ENCODE measurements at places on chromosomes 5 and 9.

DNA sequence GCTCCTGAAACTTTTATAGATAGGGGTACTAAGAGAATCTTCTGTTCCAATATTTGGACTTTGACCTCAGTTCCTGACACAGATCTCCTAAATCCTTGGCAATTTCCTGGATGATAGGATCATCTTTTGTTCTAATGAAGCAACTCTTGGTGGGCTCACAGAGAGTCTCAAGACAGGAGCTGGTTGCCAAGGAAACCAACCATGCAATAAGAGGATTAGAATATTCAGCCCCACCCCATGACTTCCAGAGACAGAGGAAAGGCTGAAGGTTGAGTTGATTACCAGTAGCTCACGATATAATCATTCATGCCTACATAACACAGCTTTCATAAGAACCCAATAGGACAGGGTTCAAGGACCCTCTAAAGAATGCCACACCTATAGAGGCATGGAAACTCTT lies 2050.2 kb upstream of the CDH6 start:
- no peak for DNase-seq

DNA sequence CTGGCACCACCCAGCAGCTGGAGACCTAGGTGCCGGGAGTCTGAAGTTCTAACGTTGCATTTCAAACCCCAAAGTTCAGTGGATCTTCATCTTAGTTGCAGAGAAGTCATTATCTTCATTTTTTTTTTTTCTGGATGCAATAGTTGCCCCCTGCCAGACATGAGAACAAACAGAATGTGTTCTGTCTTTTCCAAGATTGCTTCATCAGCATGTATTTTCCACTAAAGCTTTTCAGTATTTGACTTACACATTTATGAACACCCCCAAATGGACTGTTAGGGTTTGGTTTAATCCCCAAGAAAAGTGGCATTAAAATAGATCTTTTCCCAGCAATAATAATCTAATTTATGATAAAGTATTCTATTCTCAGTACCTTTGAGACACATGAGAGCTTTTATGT lies 135.2 kb upstream of the OSMR start:
- DNase-seq, result no peak

DNA sequence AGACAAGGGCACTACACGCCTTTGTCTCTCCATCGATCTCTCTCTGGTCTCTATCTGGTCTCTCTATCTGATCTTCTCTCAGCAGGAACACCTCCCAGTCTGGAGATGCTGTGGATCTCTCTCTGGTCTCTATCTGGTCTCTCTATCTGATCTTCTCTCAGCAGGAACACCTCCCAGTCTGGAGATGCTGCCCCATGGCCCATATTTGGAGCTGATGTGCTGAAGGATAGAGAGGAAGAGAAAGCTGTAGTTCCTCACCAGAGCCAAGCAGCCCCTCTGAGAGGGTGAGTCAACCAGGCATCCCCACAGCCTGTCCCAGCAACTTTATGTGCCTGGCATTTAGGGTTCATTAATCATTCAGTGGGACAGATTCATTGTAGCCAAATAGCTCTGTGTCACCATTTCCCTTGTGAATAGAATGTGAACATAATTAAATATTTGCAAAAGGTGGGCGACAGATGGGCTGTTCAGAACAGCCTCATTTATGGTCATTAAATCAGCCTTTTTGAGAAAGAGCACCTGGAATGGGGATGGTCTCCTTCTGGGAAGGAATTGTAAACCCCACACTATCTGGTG lies 189.3 kb upstream of the MAST4 start:
- DNase-seq, result no peak

GRCh38 chr5:665541-665955 lies 27.6 kb downstream of the TPPP start:
- no peak for DNase-seq

- DNase-seq, result no peak
Measured at GRCh38 chr5:73823508-73823925, 197.5 kb downstream of the ARHGEF28 start.

DNA sequence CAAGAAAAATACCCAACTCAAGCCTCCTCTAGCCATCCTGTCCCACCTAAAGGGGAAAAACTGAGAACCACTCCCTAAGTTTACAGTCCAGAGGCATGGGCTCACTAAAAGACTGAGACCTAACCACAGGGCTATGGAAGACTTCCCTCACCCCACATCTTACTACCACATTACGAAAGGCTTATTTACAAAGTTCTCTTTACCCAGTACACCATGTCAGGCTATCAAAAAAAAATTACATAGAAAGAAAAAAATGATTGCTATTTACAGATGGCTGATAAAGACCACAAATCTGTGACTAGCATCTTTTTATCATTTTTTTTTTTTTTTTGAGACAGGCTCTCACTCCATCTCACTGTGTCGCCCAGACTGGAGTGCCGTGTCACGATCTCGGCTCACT lies 69.7 kb upstream of the TNPO1 start:
- DNase-seq, result no peak

GRCh38 chr9:87581513-87581912 lies 83.8 kb downstream of the DAPK1 start:
- DNase-seq, result no peak

DNA sequence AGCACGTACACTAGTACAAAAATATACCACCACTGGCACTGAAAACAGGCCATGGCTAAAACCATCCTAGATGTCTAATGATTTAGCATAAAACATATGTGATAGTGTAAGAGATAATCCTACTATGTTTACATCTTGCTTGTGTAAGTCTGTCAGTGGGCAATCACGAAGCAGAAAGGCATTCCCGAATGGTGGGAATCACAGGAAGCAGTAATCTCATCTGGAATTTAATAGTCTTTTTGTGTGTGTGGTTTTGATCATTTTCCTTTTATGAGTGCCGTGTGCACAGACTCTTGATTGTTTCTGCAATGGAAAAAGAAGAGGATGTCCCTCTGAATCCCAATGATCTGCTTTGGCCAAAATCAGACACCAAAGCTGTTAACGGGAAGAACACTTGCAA lies 200.5 kb downstream of the EBF1 start:
- no peak for DNase-seq

- no peak for DNase-seq
Measured at GRCh38 chr5:58543723-58544122, 39.2 kb upstream of the RAB3C start.

DNA sequence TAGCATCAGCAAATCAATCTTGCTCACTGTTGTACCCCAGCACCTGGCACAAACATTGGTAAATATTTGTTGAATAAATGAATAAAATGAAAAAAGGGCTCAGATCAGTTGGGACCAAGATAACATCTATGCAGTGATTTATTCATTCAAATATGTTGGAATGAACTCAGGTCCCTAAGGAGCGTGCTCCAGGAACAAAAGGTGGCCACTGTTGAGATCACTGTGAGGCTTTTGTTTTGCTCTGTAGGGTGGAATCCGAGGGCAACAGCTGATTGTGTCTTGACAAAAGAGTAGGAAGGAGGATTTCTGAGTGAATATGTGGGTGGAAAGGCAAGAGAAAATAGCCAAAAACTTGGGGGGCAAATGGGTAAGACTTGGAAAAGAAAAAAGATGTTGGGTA lies 89.7 kb downstream of the PPP2R2B start:
- no peak for DNase-seq

DNA sequence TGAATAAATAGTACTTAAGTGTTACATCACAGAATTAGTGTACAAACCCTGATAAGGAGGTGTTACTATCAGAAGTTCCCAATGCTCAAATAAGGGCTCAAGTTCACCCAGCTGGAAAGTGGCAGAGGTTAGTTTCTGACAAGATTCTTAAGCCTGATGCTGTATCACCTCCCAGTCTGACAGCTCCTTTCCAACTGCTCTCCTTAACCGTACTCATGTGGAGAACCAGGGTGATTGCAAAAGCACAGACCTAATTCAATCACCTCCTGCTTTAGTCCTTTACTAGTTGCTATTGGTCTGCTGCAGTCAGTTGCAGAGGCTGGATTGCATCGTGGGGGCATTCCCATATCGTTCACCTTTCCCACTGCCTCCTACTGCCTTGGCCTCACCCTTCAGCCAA lies 100.4 kb upstream of the ZNF618 start:
- no peak for DNase-seq
